Activated effector memory CD4-positive, alpha-beta T cell treated with anti-CD3 and anti-CD28 coated beads, Interleukin-2, amount 50 U/mL, for 16 hours (primary cell): ENCODE measurements at places on chromosomes 1 and 21.

DNA sequence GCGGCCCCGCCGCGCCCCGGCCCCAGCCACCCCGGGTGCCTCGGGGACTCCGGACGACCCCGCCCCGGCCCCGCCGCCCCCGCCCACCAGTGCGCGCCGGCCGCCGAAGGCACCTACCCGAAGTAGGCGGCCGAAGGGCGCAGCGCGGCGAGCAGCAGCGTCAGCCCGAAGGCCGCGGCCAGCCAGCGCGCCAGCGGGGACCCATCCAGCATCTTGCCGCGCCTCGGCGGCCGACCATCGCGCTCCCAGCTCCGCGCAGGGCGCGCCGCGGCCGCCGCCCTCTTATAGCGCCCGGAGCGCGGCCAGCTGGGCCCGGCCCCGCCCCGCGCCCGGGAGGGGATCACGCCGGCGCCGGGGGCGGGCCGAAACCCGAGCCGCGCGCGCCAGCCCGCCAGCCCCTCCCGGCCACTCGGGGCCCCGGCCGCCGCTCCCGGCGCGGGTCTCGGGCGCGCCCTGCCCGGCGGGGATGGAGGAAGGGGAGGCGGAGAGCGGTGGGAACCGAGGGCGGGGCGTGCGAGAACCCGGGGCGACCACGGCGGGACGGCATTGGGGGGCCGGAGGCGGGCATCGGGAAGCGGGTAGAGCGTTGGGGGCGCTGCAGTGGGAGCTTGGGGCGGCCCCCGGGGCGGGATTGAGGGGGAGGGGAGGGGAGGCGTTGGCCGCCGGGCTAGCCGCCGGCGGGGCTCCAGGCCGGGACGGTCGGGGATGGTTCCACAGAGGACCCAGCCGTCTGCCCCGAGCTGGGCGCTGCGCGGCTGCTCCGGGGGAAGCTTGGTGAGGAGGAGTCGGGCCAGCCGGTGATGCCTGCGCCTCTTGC, at the start of gene WNT9A:
WNT9A (minus strand) TSS at position 257 of the 817 bp plus-strand sequence; CDS start at position 212, 45 bp downstream.
- peak; percentile 64 for DNase-seq

DNA sequence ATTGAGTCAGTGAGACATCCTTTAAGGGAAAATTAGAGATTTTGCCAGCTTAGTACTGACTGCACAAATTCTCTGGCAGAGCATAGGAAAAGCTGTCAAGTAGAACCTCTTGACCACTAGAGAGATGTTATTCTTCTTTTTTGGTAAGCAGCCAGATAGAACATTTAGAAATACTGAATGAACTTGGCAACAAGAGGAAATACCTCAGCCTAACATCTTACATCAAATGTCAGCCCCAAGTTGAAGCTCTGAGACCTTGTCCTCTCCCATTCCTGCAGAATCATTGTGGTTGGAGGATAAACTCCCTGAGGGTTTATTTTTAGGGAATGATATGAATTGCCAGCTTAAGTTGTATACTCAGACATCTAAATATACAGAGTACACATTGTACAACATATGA, 53.5 kb downstream of the MIGA1 start:
- DNase-seq = no peak

DNA sequence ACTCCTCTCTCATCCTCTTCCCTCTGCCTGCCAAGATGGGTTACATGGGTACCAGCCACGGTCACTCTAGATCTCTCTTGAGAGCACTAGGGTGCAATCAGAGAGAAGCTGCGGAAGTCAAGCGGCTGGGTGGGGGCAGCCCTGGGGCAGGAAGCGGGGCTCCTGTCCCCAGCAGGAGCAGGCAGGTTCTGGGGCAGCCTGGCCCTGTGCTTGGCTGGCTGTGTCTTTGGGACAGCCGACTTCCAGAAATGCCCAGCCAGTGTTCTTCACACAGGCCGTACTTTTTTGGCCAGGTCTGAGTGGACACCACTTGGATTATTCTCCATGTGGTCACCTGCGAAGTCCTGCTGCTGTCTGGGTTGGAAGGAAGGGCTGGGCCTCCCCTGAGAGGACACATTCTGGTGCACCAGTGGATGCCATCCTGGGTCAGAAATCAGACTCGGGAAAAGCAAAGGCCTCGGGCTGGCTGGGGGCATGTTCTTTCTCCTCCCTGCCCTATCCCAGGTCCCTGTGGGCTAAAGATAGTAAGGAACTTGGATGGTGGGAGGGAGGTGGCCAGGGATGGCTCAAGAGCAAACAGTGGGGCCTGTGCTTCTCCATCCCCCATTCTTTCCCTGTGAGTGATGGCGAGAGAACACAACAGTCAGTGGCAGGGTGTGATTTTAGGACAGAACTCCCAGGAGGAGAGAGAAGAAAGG, 93.7 kb downstream of the ITPKB start:
- peak; percentile 63 for DNase-seq

GRCh38 chr1:178928976-178929375, 58.1 kb upstream of the ANGPTL1 start:
- DNase-seq = no peak

- DNase-seq = no peak
Observed at GRCh38 chr1:22761821-22762220, 51.2 kb downstream of the EPHB2 start.

DNA sequence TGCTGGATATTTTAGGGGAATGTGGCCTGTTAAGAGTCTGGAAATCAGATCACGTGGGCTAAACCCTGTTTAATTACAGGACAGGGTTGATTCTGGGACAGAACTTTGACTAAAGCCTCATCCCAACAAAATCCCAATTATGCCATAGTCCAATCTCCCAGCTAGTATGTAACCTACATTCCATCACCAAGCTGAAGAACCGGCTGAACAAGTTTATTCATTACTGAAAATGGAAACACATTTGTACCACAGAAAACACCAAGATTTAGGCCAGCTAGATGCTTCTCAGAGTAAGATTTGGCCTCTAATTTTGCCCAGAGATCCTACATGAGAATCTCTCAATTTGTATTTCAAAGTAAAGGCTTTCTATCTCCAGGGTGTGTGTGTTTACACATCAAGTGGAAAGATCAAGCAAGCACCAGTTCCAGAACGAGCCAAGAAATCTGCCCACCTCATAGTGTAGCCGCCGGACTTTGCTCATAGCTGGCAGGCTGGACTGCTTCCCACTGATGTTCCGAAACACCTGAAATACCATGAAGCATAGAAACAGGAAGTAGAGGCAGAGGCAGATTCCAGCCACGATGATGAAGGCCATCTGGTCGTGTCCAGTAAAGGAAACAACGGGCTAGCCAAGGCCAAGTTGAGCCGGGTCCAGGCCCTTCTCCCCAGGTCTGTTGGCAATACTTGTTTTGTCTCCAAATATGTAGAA, 86.8 kb downstream of the WLS start:
- DNase-seq = no peak

GRCh38 chr1:19762175-19762779, 37.4 kb downstream of the TMCO4 start:
- peak; percentile 73 for DNase-seq

DNA sequence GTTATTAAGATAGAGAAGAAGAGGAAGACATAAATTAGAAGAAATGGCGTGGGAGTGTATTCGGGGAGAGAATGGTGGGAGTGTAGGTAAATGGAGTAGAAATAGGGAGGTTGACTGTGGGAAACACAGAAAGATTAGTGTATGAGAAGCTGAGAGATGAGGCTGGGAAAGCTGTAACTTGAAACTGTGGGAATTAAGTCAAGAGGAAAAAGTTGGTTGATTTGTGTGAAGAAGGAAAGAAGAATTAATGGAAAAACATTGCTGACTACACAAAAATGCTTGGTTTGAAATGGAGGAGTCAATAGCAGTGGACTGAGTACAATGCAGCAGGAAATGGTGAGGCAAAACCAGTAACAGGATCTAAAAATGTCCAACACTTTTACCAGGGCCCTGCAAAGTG, 448.3 kb downstream of the PTPRC start:
- DNase-seq = no peak

- DNase-seq = no peak
Observed at GRCh38 chr1:117324357-117324756, 42.9 kb upstream of the MAN1A2 start.

DNA sequence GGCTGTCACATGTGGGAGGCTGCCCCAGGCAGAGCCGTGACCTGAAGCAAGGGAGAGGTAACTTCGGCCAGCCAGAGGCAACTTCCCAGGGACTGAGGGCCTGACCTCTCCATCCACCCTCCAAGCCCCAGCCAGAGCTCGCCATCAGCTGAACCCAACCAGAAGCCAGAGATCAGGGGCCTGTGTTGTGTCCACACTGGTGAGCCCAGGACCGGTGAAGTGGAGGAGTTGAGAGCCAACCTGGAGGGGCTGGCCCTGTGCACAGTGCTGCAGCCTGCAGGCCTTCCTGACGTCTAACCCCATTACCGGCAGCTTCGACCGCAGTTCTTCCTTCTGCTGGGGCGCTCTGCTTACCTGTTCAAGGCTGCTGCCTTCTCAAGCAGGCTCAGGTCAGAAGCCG, 19.6 kb upstream of the PDE9A start:
- DNase-seq = no peak

GRCh38 chr1:40317394-40318074, 448 bp upstream of the COL9A2 start:
- no peak for DNase-seq

- no peak for DNase-seq
Observed at GRCh38 chr1:24921938-24922662, 8.0 kb downstream of the RUNX3 start.

DNA sequence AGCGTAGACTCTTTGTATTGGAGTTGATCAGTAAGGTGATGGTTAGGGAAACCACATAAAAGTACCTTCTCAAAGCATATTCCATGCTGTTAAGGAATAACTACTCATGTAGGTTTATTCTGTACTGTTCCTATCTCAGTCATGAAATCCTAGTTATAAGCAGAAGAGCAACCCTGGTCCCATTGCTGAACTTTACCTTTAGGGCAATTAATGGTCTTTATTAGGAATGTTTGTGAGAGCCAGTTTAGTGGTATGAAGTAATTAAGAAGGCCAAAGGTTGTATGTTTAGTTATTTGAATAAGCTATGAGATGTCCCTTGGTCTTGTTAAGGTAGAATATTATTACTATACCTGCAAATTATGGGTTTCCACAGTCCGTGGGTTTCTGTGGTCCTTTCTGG, 44.0 kb downstream of the ACP6 start:
- DNase-seq = no peak

- DNase-seq = no peak
Observed at GRCh38 chr1:17976854-17977253, 130.7 kb upstream of the IGSF21 start.

DNA sequence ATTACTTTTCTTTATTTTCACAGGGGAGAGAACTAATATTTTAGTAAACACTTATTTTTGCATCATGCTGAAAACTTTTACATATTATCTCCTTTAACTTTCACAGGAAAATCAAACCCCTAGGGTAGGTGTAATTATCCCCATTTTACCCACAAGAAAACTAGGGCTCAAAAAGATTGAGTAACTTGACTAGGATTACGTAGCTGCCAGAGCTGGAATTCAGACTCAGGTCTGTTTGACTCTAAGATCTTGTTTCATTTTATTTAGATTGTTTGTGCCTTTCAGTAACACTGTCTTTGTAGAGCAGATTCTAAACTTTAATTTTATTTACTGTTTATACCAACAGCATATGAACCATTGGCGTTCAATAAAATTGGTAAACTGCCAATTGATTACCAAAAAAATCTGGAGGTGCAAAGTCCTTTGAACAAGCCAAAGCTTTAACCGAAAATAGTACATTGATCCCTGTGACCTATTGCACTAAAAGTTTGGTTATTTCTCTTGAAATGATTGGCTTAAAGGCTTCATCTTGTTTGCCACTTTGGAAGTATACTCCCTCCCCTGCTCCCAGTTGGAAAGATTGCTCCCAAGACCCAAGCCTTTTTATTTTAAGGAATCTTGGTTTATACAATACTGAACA, 71.0 kb upstream of the WDR26 start:
- DNase-seq = no peak

DNA sequence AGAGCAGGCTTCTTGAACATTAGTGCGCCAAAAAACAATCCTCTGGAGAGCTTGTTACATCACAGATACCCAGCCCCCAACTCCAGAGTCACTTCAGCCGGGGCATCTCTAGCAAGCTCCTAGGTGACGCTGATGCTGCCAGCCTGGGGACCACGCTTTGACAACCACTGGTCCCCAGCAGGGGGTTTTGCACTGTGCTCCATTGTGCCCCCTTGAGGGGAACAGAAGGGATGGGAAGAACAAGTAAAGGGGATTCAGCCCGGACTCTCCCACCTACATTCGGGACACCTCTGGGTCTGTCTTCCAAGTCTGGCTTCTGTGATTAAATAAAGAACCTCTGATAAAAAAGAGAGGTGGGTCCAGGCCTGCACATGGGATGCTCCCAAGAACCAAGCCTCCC, 60.4 kb downstream of the ATP5PO start:
- DNase-seq = no peak

DNA sequence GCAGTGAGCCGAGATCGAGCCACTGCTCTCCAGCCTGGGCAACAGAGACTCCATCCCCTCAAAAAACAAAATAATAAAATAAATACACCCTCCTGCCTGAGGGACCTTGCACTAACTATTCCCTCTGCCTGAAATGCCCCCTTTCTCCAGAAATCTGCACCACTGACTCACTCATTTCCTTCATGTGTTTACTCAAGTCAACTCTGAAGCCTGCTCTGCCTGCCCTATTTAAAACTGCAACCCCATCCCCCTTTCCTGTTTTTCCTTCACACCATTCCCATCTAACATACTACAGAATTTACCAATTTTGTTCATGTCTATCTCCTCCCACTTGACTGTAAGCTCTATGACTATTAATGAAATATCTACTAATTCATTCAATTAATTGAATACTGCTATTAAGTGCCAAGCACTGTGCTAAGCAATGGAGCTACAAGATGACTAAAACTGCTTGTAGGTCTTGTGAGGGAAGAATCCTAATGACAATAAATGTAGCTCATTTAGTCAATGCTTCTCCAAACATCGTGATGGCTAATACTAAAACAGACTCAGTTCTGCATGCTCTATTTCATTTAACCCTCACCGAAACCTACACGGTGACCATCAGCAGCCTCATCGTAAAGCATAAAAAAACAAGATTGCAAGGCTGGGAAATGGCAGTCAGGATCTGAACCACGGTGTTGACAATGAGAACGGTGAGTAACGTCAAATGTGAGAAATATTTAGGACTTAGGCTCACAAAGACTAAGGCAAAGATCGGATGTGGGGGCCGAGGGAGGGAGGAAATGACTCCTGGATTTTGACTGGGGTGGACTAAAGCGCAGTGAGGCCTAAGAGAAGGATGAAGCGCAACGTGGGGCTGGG, 749 bp upstream of the TMEM39B start:
- peak; percentile 38 for DNase-seq

GRCh38 chr1:93623875-93624274, 57.8 kb downstream of the BCAR3 start:
- DNase-seq = no peak

- peak; percentile 87 for DNase-seq
Observed at GRCh38 chr1:152048416-152049009, 11.7 kb upstream of the S100A11 start.
